Activated CD4-positive, alpha-beta memory T cell treated with anti-CD3 and anti-CD28 coated beads, Interleukin-2, amount 10 ng/mL, durations not matched to agents 7 days and 5 days (primary cell): ENCODE measurements at places on chromosomes 2 and 18. TPM values are rescaled to one million over a fixed set of nuclear protein-coding genes. Genes with fewer than 3 reads are reported as not detected.
A peak's percentile ranks its signal among the peaks of the same experiment; 100 is the strongest.

GRCh38 chr18:59870623-59871130 lies 29.1 kb upstream of the PMAIP1 start:
- H3K36me3 ChIP-seq, result no peaks in the 10 kb centered on the region
- H3K4me1 ChIP-seq, result peaks cover 7% of the 10 kb centered on the region
- no peaks in the 10 kb centered on the region for H3K27me3 ChIP-seq
- no peak overlapping the region for H3K27ac ChIP-seq
- no peak for DNase-seq

- no peaks in the 10 kb centered on the region for H3K36me3 ChIP-seq
- H3K27ac ChIP-seq, result no peak overlapping the region
- no peaks in the 10 kb centered on the region for H3K27me3 ChIP-seq
- H3K4me1 ChIP-seq, result no peaks in the 10 kb centered on the region
- H3K4me3 ChIP-seq, result no peak overlapping the region
- DNase-seq, result no peak
Measured at GRCh38 chr2:3143602-3144001, 234.0 kb downstream of the EIPR1 start.

DNA sequence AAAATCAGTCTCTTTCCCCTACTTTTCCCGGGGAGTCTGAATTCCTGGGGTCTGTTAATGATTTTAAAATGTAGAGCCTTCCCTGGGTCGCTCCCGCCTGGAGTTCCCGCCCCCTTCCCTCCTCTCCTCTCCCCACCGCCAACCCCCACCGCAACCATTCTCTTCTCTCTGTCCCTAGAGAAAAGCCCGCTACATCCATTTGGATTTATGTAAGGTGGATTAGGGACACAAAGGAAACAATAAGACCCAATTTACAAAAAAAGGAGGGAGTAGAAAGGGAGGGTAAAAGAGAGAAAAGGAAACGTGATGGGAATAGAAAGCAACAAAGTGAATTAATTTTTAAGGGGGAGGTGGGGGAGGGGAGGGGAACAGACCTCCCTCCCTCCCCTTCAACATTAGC lies 2.2 kb downstream of the EPHA4 start:
- no peak for DNase-seq
- H3K27ac ChIP-seq, result no peak overlapping the region
- peaks cover 15% of the 10 kb centered on the region for H3K36me3 ChIP-seq

THSD7B gene
- total RNA-seq, result not detected

FAM228B gene
- total RNA-seq, result 8.4 TPM

DNA sequence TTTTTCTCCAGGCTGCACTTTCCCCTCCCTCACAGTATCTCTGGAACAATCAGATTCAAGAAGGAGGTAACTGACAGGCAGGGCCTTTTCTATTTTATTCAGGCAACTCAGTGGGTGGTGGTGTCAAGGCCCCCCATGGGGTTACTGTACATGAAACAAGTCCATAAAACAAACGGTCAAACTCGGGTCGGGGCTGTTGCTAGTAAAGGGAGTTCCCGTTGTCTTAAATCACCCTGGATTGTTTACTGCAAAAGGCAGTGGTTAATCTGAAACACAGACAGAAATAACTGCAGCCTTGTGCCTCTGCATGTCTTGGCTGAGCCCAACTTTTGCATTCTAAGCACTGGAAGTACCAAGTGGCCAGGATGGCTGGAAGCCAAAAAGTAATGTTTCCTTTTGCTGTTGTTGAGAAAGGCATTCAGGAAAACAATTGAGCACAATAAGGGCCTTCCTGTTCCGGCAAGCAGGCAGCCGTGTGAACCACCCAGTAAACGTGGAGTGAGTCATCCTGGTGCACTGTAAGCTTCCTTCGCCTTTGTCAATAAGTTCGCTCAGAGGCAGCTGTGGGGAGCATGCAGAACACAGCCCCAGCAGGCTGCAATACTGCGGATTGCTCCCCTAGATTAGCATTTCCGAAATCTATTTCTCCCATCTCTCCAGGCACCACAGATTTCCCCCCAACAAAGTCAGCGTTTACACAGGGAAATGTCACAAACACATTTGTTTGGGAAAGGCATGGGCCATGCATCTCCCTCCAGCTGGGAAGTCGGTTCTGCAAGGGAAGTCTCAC lies 149.6 kb downstream of the IRS1 start:
- H3K36me3 ChIP-seq, result peaks cover 21% of the 10 kb centered on the region
- peak overlapping the region; percentile 11 for H3K4me3 ChIP-seq
- peak; percentile 76 for DNase-seq
- H3K4me1 ChIP-seq, result peaks cover 53% of the 10 kb centered on the region
- H3K27me3 ChIP-seq, result no peaks in the 10 kb centered on the region

DNA sequence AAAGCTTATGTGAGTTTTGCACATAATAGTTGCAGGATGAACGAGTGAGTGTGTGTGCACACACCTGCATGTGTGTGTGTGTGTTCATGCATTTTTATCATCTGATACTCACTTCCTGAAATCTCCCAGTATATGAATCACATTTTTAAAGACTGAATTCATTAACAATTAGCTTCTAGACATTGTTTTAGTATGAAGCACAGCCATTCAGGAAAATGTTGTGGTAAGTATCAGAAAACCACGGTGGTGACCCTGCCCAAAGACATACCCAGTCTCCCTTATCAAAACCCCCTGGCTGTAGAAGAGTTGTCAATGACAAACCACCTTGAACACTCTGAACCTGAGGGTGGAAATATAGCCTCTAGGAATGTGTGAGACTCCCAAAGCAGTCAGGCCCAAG lies 220.8 kb downstream of the ALK start:
- H3K36me3 ChIP-seq, result no peaks in the 10 kb centered on the region
- no peaks in the 10 kb centered on the region for H3K27me3 ChIP-seq
- no peaks in the 10 kb centered on the region for H3K4me1 ChIP-seq
- H3K4me3 ChIP-seq, result no peak overlapping the region
- DNase-seq, result no peak

GRCh38 chr2:19963386-19963785 lies 26.5 kb downstream of the WDR35 start:
- H3K27me3 ChIP-seq, result no peaks in the 10 kb centered on the region
- H3K4me1 ChIP-seq, result no peaks in the 10 kb centered on the region
- H3K27ac ChIP-seq, result no peak overlapping the region

DNA sequence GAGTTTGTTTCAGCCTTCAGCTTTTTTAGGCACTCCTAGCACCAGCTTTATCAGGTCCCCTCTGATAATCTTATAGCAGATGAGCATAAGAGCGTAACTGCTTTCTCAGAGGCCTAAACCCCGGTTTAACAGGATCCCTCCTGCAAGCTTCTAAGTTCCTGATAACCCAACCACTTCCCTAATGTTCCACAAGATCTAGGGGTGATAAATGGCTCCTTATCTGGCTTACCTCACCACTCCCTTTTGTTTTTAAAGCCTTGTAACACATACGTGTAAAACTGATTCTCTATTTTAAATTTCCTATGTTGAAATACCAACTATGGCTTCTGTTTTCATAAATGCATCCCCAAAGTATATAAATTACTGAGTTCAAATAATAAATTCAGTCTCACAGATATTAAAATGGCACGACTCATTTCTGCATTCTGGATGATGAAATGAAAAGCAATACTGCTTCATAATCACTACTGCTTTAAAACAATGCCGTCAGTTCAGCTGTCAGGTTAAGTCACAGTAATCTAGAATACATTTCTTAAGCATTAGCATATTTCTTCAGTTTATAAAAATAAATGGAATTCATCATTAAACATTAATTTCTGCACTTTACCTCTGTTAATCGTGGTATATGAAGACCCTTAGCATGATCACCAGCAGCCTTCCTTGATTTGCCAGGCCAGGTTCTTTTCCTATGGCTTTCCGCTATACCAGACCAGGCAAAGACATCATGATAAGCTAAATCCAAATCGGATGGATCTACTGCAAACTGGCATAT lies 126.3 kb downstream of the C2orf74 start:
- H3K27ac ChIP-seq, result no peak overlapping the region
- H3K27me3 ChIP-seq, result no peaks in the 10 kb centered on the region
- peaks cover 41% of the 10 kb centered on the region for H3K36me3 ChIP-seq
- peaks cover 13% of the 10 kb centered on the region for H3K4me1 ChIP-seq
- no peak for DNase-seq
